ENCODE measurements at places on chromosomes 3 and 15.

DNA sequence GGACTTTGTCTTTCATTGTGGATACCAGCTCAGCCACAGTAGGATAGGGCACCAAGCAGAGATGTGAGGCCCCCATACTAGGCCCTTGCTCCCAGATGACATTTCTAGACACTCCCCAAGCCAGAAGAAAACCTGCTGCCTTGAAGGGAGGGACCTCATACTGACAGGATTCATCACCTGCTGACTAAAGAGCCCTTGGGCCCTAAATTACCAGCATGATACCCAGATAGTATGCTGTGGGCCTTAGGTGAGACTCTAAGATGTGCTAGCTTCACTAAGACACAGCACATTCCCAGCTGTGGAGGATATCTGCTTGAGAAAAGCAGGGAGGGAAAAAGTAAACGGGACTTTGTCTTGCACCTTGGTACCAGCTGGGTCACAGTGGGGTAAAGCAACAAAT lies 324.0 kb downstream of the TBL1XR1 start:
- DNase-seq, result no peak

- no peak for DNase-seq
Measured at GRCh38 chr15:51382787-51383186, 41.3 kb downstream of the GLDN start.

DNA sequence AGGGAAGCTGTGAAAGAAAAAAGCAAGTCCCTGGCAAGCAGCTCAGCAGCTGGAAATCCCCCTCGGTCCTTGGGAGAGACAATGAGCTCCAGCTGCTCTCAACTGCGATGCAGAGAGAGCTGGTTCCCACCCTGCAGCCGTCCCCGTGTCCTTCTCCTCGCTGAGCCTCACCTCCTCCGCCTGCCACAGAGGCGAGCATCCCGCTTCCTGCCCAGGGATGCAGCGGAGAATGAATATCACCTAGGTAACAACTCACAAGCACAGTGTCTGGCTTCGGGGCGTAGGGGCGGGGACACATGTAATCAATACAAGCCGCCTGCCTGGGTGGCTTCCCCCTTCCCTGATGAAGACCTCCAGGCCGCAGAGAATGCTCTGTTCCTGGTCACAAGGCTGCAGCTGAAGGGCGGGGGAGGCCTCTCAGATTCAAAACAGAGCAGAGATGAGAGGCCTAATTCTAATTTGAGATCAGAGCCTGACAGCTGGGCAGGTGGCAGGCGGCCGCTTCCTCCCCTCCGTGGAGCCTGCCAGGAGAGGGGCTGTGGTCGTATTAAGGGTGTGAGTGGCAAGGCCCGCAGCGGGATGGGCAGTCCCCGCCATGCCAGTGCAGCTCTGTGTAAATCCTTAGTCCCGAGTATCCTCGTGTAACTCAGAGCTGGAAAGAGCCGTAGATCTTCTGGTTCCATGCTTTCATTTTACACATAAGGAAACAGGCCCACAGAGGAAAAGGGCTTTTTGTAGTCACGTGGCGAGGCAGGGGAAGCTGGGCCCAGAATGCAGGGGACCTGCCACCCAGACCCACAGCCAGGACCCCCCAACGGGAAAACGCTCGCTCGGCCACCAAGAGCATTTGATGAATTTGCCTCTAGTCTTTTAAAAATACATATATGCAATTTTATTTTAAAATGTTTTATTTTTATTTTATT lies 24.3 kb downstream of the ZDHHC19 start:
- no peak for DNase-seq

DNA sequence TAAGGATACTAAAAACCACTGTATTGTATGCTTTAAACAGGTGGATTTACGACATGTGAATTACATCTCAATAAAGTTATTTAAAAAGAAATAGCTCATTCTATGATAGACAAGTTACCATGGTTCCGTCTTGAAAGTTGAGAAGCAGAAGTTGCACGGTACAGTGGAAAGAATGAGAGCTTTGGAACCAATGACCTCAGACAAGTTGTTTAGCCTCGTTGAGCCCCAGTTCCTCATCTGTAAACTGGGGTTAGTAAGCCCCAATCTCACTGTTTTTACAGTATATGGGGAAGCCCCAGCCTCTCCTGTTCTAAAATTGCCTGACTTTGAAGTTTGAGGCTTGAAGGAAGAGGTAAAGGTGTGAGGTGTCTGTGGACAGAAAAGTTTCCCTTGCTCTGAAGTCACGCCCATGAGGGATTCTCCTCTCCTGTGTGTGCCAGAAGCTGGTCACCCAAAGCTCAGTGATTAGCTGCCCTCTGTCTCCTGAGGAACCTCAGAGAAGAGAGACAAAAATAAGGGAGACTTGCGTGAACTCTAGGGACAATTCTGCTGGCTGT lies 10.0 kb downstream of the CRYGS start:
- no peak for DNase-seq

GRCh38 chr3:23202203-23202920 lies 765 bp upstream of the UBE2E2 start:
- DNase-seq, result no peak

GRCh38 chr3:41519746-41520145 lies 320.4 kb downstream of the CTNNB1 start:
- DNase-seq, result no peak

- no peak for DNase-seq
Measured at GRCh38 chr3:126433496-126434263, 39.0 kb downstream of the CFAP100 start.

DNA sequence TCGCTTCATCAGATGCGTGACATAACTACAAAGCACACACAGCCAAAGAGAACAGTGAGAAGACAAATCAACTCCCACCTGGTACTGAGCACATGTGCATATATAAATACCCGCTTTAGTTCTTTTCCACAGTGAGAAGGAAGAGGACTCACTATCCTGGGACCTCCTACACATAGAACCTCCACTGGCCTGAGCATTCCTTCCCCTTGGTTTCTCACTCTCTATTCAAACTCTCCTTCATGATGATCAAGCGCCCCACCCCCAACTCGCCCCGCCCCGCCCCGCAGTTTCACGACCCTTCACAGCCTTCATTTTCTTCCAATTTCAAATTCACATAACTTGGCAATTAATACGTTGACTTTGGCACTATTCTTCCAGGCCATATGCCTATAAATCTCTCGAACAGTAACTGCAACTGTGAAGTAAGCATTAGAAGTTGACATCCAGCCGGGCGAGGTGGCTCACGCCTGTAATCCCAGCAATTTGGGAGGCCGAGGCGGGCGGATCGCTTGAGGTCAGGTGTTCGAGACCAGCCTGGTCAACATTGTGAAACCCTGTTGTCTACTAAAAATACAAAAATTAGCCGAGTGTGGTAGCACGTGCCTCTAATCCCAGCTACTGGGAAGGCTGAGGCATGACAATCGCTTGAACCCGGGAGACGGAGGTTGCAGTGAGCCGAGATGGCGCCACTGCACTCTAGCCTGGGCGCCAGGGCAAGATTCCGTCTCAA lies 1.1 kb downstream of the RPS17 start:
- DNase-seq, result no peak

- no peak for DNase-seq
Measured at GRCh38 chr3:181052256-181052655, 62.7 kb upstream of the DNAJC19 start.

- DNase-seq, result no peak
Measured at GRCh38 chr15:99704444-99704838, 28.8 kb downstream of the LYSMD4 start.

DNA sequence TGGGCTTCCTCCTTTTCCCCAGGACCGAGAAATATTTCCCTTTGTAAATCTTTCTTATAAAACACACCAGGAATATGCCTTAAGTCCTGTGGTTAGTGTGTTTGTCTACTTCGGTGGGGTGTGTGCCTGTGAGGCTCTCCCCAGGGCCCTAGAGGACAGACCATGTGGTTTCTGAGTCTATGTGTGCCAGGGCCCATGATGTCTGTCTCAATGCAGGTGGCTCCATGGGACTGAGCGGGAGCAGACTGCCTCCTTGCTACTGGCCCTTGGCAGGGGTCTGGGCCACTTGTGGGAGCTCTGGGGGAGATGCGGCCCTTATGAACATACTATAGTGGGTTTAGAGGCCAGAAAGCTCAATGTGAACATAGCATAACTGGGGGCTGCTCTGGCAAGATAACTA lies 37.6 kb downstream of the SCN5A start:
- DNase-seq, result no peak
